CD8-positive, alpha-beta T cell (primary cell): ENCODE measurements at places on chromosomes 11 and 22.
A peak's percentile ranks its signal among the peaks of the same experiment; 100 is the strongest.

DNA sequence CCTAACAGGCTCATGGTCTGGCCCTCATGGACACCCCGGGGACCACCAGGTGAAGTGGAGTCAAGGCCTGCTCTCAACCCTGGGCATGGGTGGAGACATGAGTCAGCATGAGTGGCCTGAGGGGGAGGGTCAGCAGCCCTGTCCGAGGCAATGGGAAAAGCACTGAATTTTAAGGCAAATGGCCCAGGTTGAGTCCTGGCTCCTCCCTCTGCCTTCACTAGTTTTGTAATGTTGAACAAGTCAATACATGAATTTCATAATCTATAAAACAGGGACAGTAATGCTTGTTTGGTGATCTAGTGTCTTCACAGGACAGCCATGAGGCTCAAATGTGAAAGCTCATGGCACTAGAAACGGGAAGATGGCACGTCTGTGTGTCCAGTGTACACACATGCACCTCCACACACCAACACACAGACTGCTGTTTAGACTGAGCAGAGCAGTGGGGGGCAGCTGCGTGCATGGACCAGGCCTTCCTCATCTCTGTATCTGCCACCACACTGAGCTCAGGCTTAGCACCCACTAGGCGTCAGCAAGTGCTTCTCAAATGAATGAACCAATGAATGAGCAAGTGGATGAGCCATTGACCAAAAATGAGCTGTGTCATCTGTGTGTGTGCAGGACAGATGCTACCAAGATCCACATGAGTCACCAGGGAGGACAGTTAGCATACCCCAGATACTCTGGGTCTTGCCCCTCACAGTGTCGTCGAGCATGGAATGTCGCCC lies 63.4 kb downstream of the NRXN2 start:
- DNase-seq = no peak

GRCh38 chr11:17750801-17751165 lies 16.2 kb downstream of the KCNC1 start:
- no peak for DNase-seq

GRCh38 chr11:88536616-88537265 lies 199.2 kb upstream of the CTSC start:
- no peak for DNase-seq

DNA sequence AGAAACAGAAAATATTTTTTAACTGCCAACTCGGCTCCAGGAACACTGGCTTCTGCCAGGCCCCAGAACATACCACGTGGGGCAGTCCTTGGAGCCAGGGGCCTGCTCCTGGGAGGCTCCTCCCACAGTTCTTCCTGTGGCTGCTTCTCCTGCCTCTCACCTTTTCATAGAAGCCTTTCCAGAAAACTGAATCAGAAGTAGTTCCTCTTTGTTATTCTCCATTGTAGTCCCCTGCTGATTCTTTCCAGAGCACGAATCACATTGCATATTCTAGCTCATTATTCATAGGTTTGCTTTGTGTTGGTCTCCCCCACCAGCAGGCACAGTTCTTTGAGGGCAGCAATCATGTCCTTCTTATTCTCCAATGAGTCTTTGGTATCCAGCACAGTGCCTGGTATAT lies 106.0 kb downstream of the EFCAB6 start:
- no peak for DNase-seq

- DNase-seq = peak; percentile 26
These were observed at the start of gene KDELR3 for GRCh38 chr22:38467904-38468442. TSS of gene KDELR3 (plus strand) at chr22:38468096. CDS start at chr22:38468234, 138 bp downstream.

DNA sequence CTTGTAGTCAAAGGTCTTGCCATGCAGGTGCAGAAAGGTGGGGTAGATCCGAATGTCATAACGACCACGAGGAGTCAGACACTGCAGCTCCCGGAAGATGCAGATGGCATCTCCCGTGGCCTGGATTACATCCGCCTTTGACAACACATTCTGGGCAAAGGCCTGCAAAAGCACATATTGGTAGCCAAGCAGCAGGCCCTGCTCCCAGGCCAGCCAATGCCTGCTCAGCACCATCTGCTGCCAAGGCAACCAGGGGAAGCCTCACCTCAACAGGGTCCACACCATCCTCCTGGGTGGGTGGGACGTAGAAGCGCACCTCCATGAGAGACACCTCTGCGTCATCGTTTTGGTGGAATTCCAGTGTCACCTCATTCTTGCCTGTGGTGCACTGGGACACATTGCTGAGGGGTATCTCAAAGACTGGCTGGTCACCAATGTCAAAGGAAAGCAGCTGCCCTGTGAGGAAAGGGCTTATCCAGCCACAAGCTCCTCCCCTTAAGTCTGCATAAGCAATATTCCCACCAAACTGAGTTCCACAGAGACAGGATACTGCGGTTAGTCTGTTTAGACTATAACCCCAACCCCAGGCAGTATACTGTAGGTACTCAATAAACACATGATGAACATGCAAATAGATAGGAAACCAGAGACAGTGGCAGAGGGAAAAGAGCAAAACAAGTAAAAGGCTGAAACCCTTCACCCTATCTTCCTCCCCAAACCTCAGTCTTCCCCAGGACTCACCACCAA lies 2.8 kb downstream of the SSRP1 start:
- DNase-seq = no peak

GRCh38 chr11:103398829-103399228 lies 289.6 kb downstream of the DYNC2H1 start:
- DNase-seq = no peak

GRCh38 chr11:66032957-66033735 lies 6.9 kb upstream of the CATSPER1 start:
- DNase-seq = no peak

DNA sequence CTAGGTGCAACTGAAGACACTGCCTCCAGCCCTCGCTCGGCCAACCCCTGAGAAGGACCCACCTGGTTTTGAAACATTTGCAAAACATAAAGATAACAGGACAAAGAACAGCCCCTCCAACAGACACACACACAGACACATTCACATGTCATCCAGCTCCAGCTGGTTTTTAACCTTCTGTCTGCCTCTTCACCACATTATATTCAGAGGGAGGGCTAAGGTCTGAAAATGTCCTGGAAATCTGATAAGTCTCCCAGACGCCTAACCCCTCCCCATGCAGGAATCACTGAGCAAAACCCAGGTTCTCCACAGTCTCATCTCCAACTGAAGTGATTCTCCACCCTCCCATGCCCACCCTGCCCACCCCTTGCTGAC lies 29.4 kb downstream of the PACSIN2 start:
- no peak for DNase-seq

GRCh38 chr11:94751786-94752185 lies 16.4 kb upstream of the AMOTL1 start:
- DNase-seq = no peak

GRCh38 chr11:10650630-10651029 lies 42.9 kb downstream of the IRAG1 start:
- no peak for DNase-seq

DNA sequence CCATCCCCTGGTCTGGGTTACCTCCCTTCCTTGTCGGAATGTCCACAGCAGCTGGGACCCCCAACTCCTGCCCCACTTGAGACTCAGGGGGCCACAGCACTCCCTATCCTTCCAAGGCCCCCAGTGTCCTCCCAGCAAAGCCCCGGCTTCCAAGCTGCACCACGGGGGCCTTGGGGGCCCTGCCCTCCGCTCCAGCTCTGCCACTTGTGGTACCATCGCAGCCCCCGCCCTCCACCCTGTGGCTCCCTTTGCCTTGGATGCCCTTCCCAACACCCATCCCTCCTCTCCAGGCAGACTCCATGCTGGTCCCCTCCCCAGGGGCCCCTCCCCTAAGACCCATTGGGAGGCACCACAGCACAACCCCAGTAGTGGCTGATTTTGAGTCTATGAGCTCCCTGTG lies 17.3 kb downstream of the TMEM258 start:
- no peak for DNase-seq
